CD4-positive, alpha-beta T cell treated with Interleukin-4 for 4 hours (primary cell): ENCODE measurements at places on chromosomes 2 and 18.

GRCh38 chr18:26495287-26495686, 53.1 kb downstream of the KCTD1 start:
- DNase-seq, result no peak

DNA sequence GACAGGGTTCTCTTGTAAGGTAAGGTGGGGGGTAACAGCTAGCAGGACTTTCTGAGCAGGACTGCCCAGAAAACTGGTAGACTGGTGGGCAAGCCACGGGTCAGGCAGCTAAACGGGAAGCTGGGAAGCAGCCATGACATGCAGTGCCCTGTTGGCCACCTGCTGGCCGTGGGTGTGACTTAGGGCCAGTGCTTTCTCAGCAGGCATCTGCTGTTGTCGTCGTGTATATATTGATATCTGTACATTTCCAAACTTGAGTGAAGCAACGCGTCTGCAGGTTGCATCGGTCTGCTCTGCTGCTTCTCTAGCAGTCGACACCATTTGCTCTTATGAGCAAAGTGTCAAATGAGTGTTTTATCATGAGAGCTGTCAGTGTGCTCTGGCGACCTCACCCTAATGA, 31.0 kb downstream of the COA5 start:
- no peak for DNase-seq

DNA sequence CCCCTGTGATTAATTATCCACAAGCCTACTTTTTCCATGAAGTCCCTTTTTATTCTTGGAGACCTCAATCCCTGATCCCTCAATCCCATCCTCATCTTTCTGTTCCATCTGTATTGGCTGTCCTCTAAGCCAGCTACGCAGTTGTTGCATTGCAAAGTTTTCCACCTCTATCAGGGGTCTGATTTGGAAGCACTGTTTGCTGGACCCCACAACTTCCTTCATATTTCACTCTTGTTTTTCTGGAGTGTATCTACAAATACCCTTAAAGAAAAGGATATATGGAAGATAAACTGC, 22.4 kb downstream of the FN1 start:
- no peak for DNase-seq

- no peak for DNase-seq
Observed at GRCh38 chr2:167333245-167333644, 445.0 kb downstream of the XIRP2 start.

DNA sequence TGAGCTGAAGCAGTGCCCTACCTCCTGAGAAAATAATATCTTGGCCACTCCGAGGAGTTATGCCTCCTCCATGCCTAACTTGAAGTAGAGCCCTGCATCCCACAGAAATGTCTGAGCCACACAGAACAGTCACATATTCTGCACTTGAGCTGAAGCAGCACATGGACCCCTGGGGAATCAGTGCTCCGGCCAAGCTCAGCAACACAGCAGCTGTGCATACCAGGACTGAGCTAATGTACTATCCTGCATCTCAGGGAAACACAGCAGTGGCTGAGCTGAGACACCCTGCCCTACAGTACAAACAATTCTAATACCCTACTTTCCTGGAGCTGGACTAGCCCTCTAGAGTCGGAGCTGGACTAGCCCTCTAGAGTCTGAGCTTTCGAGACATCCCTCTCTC, 166.9 kb downstream of the ZNF516 start:
- no peak for DNase-seq

DNA sequence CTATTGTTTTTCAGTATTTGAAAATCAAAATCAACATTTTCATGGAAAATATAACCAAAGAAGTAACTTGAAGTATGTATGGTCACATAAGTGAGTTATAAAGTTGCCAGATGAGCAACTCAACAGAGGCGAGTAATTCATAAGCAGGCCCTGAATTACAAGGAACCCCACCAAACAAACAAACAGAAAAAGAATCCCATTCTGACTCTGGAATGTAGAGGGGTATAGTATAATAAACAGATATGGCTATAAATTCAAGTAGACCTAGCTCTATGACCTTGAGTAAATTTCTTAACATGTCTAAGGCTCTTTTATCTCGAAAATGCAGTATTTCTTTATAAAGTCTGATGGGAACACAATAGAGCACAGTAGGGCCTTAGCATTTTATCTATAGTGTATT, 4.7 kb upstream of the CDH2 start:
- DNase-seq, result no peak

DNA sequence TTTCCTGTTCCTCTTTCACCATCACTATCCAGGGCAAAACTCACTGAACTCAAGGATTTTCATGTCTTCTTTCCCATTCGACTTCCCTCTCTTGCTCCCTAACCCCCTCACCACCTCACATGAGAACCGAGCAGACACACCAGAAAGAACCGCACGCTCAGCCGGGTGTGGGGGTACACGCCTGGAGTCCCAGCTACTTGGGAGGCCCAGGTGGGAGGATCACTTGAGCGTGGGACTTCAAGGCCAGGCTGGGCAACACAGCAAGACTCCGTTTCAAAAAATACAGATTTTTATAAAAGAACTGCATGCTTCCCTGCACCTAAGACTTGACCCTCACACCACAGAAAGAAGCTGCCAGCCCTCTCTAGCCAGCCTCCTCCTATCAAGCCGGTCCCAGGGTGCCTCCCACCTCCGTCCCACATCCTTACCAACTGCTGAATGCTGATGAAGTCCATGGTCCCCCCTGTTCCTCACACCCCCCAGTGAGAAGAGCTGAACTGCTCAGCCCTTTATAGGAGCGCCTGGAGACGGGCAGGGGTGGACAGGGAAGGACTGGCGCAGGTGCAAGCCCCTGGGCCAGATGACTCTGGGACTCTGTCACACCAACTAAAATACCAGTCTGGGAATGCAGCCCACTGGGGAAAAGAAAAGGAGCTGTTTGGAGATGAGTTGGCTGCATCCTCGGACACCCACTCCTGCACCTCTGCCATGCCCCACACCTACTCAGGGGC, at the start of gene ANKRD23:
Gene ANKRD23, minus strand, starts transcription at position 484 of the 731 bp plus-strand sequence. Its CDS starts 29 bp downstream, at position 455.
- no peak for DNase-seq

DNA sequence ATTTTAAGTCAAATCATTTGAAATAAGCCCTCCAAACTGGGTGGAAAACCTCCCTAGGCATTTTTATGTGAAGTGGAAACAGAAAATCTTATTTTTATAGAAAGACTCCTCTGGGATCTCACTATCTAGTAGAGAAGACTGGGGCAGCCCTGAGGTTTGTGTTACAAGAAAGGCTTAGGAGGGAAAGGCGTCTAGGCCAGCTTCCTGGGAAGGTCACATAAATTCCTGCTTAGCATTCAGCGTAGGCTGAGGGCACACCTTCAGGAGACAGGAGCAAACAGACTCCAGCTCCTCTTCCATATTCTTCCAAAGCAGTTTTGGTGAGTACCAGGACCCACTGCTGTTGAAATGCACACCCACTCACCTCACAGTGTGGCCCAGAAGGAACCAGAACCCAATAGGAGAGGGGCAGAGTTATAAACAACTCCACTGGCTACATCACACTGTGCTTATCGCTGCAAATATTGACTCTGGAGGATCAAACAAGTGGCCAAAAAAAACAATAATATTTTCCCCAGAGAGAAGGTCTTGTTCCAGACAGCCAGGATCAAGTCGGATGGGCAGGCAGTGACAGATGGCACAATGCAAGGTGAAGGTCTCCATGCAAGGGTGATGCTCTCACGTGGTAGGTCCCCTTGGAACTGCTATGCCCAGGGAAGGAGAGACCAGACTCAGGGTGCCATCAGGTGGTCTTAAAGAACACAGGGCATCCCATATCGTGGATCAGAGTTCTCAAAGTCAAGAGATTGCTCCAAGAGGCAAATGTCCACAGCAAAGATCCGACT, 17.7 kb upstream of the IGFBP2 start:
- no peak for DNase-seq

- DNase-seq, result no peak
Observed at GRCh38 chr2:7265286-7265685, 348.1 kb downstream of the RNF144A start.

GRCh38 chr2:118932949-118933348, 9.0 kb upstream of the MARCO start:
- no peak for DNase-seq
